ENCODE measurements at places on chromosomes 3 and 15.

GRCh38 chr15:37032091-37032775 lies 68.1 kb downstream of the MEIS2 start:
- no peak for DNase-seq

- DNase-seq: no peak
Observed at GRCh38 chr3:37540786-37541185, 320.9 kb upstream of the CTDSPL start.

- DNase-seq: no peak
Observed at GRCh38 chr3:9192248-9193025, 57.0 kb downstream of the SRGAP3 start.

DNA sequence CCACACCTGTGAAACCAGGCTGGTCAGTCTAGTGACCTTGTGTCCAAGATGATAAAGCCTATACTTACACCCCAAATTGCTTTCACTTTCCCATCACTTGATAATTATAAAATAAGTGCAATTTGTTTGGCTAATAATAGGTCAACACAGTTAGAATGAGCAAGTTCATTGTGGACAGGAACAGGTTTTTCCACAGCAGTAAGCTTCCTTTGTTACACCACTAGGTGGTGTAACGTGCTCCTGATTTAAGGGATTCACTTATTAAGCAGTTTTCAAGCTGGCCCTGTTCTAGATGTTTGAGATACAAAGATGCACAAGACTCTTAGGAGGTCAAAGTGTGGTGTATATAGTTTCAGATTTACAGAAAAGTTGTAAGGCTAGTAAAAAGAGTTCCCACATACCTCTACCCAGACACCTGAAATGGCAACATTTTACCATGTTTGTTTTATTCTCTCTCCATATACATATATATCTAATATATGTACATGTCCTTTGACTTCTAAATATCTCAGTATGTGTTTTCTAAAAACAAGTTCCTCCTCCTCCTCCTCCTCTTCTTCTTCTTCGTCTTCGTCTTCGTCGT lies 6.8 kb upstream of the MFSD1 start:
- no peak for DNase-seq

DNA sequence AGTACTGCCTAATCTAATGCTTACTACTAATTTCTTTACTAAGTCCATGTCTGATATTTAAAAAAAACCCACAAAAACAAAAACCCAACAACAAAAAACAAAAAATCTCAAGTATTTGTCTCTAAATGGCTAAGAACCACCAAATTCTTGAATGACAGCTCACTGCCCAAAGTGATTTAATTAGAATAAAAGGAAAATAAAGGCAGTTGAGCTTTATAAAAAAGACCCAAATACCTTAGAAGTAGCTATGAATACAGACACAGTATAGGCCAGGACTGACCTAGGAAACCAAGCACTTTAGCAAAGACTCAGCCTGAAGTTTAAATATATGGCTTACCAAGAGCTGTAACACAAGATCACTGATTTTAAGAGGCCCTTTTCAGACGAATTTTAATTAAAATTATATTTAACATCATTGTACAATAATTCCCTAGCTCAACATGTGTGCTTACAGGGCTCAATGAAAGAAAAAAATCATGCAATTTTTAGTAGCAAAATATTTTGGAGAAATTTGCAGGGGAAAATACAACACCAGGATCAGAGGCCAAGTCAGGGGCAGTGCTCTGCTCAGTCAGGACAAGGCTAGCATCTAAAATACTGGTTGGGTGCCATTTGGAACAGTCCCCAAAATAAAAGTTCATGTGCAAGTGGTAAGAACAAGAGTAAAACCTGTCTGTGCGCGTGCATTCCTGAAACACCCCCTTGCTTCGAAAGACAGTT lies 24.8 kb downstream of the UQCC5 start:
- DNase-seq: no peak

- DNase-seq: peak; percentile 12
Observed at GRCh38 chr3:146577662-146578061, 27.5 kb downstream of the PLSCR5 start.

DNA sequence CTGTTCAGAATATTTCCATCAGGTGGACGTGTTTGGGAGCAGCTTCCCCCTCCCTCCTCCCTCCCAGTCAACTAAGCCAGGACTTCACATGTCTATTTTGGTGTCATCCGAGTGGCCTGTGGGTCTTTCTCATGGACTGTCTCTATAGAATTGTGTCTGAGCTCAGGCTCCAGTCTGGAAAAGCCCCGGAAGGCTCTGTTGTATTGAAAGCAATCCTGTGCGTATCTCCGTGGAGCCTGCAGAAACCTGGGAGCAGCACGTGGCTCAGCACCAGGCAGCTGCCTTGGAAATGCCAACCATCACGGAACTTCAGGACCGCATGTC lies 25.2 kb downstream of the COLQ start:
- DNase-seq: no peak

All from GM04504 (cell line).